NCI-H1048 (cell line): ENCODE measurements at places on chromosomes 7 and 10.

DNA sequence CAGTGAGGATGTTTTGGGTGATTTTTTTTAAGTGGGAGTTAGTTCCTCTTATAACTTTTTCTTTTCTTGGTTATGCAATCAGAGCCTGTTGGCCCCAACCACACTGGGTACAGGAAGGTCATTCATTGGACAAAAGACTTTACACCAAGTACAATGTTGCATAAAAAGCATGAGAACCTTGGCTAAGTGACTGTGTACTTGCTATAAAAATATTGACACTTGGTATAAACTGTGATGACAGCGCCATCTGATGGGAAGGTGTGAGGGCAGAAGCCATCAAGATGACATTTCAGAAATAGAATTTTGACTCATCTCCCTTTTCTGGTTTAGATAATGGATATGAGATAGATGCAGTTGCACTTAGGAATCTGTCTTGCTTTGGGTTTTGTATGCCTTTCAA lies 126.4 kb upstream of the CCDC6 start:
- DNase-seq = peak; percentile 9

- DNase-seq = no peak
Observed at GRCh38 chr7:111080495-111081105, 10.3 kb upstream of the LRRN3 start.

DNA sequence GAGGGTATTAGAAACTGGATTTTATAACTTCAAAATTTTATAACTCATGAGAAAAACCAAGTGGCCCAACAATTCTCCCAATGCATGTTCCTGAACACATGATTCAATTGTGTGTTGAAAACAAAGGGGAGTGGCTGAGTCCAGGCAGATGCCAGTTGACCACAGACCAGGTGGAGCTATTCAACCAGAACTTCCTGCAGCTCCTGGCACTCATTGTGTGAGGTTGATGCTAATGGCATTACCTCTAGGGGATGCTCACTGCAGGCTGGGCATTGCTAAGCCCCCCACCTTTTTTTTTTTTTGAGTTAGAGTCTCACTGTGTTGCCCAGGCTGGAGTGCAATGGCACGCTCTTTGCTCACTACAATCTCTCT lies 20.3 kb downstream of the MYOF start:
- DNase-seq = no peak

DNA sequence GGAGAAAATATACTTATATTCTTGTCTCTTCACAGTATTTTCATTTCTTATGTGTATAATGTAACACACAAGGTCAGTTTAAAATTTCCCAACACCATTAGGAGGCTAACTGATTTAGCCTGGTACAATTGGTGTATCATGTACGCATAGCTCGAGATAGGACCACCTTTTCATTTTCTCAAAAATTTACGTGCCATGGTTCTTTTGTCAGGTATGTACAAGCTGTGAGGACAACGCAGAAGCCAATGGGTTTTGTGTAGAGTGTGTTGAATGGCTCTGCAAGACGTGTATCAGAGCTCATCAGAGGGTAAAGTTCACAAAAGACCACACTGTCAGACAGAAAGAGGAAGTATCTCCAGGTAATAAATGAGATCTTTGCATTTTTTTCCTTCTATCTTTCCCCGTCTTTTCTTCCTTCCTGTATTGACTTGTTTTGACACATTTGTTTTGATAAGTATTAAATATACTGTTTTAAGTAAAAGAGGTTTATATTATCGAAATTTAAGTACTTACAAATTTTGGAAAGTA lies 55.0 kb downstream of the TRIM24 start:
- DNase-seq = no peak

GRCh38 chr7:23473844-23474093 lies 3.5 kb upstream of the IGF2BP3 start:
- DNase-seq = no peak

- no peak for DNase-seq
Observed at GRCh38 chr7:50559881-50560280, 5.3 kb downstream of the DDC start.

- no peak for DNase-seq
Observed at GRCh38 chr7:13742126-13742525, 247.3 kb downstream of the ETV1 start.

GRCh38 chr10:114077815-114078219 lies 34.2 kb downstream of the ADRB1 start:
- no peak for DNase-seq

DNA sequence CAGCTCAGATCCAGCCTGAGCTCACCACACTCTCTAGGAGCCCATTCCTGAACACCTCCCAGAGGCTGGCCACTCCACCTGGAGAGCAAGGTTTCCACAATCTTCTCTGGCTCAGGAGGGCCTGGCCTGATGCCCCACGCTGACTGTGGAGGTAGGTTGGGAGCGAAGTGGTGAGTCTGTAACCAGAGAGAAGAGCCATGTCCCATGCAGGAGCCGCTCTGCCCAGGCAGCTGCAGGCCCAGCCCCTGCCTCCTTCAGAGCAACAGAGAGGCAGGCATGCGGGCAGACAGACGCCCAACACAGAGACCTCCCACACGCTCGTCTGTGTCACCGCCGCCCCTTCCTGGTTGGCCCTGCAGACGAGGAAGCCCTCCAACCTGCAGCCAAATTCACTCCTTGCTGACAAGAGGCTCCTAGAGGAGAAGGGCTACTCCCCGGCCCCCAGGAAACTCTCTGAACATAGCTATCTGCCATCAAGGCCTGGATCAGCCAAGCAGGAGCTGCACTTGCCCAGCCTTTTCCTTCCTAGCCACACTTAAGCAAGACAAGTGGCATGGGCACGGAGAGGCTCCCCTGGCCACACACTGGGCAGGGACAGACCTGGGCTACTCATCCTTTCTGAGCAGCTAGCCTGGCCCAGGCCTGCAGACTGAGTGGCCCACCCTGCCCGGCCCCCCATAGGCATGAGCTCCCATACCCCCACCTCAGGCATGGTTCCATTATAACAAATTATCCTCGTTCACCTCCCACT lies 101.9 kb downstream of the GRID1 start:
- DNase-seq = no peak

GRCh38 chr7:100465299-100465698 lies 1.2 kb upstream of the SPACDR start:
- no peak for DNase-seq

GRCh38 chr7:113256883-113257531 lies 138.7 kb upstream of the SMIM30 start:
- no peak for DNase-seq

DNA sequence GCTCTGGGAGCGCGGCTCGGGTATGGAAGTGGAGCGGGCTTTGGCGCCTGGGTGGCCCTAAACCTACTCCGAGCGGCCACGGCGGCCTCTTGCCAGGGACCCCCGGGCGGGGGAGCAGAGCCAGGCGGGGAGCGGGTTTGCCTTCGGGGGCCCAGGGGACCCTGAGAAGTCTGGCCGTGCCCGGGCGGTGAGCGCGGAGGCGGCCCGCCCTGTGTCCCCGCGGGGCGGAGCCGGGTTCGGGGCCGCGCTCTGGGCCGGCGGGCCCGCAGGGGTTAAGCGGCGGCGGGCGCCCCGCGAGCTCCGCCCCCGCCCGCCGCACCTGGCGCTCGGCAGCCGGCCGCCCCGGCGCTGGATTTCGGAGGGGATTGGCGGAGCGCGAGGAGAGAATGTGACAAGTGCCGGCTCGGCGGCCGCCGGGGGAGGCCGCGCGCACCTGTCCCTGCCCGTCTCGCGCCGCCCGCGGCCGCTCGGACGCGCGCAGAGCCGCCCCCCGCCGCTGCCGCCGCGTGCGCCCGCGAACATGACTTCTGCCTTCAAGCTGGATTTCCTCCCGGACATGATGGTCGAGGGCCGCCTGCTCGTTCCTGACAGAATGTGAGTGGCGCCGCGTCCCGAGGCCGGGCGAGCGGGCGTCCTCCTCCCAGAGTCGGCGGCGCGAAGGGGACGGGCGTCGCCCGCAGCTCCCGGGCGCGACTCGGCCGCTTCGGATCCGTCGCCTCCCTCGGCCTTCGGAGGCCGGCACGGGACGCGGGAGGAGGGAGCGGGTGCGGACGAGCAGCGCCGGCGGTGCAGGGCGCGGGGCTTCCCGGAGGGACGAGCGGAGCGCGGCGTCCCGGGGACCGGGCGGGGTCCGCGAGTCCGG lies at the start of gene CELF2:
Gene CELF2 (plus strand): TSS at position 303 of the 862 bp plus-strand sequence. CDS start 218 bp downstream, at position 521.
- DNase-seq = peak; percentile 47

DNA sequence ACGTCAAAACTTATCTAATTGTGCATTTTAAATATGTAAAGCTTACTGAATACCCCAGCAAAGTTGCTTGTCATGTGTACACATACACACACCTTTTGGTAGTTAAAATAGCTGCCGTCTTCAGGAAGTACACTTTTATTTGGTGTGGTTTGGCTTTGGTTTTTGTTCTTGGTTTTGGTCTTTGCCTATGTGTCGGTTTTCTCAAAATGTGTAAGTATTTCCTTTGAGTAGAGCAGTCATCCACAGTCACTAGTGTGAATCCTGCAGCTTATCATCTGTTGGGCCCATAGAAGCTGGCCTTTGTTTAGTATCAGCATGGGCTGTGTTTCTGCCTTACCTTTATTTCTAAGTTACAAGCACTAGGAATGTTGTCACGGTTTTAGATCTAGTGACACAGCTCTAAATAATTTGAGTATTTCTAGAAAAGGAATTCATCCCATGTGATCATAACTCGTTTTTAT lies 35.3 kb downstream of the NET1 start:
- no peak for DNase-seq

DNA sequence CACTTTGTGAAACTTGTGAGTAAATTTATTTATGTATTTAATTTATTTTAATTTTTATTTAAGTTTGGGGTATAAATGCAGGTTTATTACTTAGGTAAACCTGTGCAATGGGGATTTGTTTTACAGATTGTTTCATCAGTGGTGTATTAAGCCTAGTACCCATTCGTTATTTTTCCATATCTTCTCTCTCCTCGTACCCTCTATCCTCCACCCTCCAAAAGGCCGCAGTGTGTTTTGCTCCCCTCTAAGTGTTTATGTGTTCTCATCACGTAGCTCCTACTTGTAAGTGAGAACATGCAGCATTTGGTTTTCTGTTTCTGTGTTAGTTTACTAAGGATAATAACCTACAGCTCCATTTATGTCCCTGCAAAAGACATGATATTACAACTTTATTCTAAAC lies 145.4 kb upstream of the SMIM30 start:
- DNase-seq = no peak

DNA sequence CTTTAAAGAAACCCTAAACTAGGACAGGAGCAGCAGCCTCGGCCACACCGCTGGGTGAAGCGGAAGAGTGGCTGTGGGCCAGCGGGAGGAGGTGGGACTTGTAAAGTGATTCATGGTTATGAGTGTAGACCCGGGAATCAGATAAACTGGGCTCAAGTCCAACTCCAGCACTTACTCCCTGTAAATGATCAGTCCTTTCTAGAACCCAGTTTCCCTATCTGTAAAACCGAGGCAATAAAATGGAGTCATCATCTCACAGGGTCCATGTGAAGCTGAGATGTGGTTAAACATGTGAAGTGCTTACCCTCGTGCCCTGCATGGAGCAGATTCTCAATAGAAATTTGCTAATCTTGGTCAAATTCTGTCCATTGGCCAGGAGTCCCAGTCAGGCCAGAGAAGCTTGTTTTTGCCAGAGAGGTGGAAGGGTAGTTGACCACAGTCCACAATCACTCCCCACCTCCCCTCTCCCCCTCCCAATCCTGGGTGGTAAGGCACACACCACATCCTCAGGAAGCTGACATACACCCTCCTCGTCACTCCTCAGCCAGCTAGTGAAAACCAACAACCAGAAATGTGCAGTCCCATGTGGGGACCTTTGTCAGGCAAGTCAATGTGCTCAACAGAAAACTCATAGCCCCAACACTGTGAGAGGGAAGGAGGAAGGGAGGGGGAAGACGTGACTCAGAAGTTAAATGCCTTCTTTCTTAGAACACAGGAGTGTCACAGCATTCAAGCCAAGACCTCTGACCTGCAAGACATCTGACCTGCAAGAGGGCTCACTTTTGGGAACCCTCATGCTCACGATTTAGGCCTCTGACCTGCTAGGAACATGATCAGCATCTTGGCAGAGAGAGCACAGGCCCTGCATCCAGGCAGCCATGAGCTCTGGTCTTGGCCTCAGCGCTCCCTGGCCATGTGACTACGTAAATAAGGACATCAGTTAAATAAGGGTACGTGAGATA lies 145.1 kb downstream of the PLXNA4 start:
- DNase-seq = no peak

DNA sequence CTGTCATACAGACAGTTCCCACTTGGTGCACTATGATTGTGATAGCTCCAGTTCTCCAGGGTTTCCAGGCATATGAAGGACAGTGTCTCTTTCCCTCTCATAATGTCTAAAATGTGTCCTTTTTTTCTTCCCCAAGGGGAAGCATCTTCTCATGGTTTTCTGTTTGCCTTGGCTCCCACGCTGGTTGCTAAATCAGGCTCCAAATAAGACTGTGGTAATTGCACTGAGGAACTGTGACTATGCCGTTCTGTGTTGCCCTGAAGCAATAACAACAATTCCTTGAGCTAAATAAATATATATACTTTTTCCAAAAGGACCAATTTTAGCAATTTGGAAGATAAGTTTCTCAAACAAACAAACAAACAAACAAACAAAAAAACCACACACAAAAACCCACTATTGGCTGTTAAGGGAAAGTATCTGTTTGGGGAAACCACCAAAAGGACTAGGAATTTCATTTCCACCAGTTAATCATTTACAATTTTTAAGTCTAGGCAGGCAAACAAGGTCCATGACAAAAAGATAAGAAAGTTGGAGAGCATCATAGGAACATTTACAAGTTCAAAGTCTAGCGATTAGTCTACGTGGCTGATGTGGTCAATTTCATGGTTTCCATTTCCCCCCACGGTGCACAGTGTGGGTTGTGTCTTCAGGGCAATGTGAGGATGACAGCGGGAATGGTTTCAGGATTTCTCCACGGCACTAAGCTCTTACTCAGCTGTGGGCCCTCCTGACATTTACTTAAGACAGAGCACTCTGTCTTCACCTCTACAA lies 62.4 kb downstream of the THNSL1 start:
- no peak for DNase-seq

DNA sequence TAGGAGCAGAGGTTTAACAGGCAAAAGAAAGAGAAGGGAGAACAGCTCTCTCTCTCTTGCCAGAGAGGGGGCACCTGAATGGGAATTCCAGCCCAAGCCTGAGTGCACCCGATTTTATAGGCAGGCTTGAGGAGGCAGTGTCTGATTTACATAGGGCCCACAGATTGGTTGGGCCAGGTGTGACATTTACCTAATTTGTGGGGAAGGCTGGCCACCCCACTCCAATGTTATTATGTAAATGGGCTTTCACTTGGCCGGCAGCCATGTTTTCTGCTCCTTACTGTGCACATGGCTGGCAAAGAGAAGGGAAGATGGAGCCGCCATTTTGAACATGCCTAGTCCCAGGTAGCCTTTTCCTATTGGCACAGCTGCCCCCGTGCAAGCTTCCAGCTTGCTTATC lies 735.5 kb upstream of the AUTS2 start:
- peak; percentile 17 for DNase-seq

GRCh38 chr10:122021379-122021778 lies 32.4 kb downstream of the TACC2 start:
- no peak for DNase-seq

DNA sequence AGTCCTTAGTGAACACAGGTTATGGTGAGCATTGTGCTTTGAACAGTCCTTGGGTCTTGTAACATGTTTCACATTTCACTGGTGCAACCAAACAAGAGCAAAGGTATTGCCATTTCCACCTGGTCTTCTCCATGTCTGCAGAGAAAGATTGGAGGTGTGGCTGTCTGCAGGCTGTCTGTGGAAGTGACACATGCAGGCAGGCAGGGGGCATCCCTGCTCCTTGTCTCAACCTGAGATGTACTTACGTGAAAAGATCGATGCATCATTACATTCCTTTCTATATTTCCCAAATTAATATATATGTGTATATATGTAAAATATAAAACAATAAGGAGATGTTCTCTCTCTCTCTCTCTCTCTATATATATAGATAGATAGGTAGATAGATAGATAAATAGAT lies 54.3 kb downstream of the LRRC18 start:
- no peak for DNase-seq
